ENCODE measurements at places on chromosomes 12 and 14.

GRCh38 chr12:10584415-10584814, 29.0 kb downstream of the MAGOHB start:
- DNase-seq = no peak

DNA sequence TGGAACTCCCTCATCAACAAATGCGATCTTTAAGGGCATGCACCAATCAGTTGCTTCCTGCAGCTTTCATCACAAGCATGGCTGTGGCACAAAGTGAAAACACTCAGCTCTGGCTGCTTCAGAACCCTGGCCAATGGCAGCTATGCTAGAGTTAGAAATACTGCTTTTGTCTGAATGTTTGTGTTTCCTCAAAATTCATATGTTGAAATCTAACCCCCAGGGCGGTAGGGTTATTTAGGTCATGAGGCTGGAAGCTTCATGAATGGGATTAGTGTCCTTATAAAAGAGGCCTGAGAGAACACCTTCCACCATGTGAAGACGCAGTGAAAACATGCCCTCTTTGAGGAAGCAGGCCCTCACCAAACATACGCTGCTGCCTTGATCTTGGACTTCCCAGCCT, 453.9 kb downstream of the SNAPC1 start:
- DNase-seq = no peak

GRCh38 chr14:68681256-68682011, 111.4 kb downstream of the ZFP36L1 start:
- no peak for DNase-seq

DNA sequence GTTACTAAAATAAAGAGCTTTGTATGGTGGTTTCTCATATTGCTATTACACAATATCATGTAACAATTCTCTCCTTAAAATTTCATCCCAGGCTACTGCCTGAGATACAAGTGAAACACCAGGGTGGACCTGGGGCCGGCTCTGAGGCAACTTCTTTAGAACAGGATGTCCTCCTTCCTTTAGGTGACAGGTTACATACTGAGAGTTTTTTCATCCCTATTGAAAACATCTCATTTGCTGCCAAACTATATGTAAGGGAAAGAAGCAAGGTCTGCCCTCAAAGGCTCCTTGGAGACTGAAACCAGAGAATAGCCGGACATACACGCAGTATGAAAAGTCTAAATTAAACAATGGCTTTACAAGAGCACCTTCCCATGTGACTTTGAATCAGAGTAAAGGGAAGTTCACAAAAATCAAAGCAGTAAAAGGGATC, 139.9 kb downstream of the DUSP6 start:
- DNase-seq = no peak

DNA sequence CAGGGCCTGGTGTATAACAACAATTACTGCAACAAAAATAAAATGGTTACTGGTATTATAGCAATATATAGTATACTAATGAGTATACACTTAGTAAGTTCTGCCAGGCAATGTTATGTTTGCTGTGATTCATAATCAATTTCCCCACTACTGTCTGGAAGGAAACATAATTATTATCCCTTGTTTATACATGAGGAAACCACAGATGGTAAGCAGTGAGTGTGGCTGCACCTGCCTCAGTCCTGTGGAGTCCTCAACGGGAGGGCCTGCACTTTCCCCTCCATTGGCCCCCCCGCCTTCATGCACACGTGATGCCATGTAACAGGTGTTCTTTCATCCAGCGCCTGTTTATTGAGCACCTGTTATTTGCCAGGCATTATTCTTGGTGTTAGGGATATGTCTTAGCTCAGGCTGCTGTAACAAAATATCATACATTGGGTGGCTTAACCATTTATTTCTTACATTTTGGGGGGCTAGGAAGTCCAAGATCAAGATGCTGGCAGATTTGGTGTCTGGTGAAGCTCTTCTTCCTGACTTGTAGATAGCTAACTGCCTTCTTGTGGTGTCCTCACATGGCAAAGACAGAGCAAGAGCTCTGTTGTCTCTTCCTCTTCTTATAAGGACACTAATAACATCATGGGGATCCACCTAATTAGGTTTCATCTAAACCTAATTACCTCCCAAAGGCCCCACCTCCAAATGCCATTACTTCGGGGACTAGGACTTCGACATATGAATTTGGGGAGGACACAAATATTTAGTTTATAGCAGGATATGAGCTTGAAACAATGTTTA, 59.5 kb upstream of the CHGA start:
- no peak for DNase-seq

DNA sequence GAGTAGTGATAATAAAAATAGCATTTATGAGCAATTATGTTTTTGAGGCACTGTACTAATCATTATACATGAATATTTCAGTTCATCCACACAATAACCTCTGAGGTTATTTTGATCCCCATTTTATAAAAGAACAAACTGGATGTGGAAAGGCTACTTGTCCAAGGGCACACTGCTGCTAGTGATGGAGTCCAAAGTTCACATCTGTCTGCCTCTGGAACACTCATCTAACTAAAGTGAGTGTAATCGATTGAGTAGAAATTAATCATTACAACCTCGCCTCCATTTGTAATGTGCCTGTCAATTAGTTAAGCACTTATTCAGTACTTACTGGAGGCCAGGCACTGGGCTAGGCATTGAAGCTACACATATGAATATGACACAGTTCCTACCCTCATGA, 55.4 kb downstream of the TMEM260 start:
- no peak for DNase-seq

GRCh38 chr14:73142216-73142615, 5.9 kb downstream of the PSEN1 start:
- no peak for DNase-seq

DNA sequence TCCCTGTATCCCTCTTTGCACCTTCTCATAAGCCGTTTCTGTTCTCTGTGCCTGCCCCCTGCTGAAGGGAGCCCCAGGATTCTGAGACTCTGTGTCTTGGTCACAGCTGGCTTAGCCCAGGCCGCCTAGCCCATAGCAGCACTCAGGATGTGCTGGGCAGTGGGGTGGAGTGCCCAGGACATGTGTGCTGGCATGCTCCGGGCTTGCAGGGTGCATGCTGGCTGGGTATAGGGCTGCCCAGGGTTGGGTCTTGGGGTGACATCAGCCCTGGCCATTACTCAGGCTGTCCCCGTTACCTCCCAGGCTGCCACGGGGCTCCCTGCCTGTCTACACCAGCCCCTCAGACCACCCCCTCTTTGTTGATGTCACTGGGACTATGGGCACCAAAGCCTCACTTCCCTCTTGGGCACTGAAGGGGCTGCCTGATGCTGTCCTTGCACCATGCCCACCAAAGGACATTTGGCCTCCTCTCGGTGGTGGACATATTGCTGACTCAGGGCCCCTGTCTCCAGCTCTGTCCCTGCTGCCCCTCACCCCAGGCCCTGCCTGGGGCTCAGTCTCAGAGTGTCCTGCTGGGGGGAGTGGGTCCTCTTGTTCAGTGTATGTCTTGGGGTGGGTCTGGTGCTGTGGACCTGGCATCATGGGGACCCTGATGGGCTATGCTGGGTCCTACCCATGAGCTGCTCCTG, 2.4 kb downstream of the CEP170B start:
- DNase-seq = no peak

DNA sequence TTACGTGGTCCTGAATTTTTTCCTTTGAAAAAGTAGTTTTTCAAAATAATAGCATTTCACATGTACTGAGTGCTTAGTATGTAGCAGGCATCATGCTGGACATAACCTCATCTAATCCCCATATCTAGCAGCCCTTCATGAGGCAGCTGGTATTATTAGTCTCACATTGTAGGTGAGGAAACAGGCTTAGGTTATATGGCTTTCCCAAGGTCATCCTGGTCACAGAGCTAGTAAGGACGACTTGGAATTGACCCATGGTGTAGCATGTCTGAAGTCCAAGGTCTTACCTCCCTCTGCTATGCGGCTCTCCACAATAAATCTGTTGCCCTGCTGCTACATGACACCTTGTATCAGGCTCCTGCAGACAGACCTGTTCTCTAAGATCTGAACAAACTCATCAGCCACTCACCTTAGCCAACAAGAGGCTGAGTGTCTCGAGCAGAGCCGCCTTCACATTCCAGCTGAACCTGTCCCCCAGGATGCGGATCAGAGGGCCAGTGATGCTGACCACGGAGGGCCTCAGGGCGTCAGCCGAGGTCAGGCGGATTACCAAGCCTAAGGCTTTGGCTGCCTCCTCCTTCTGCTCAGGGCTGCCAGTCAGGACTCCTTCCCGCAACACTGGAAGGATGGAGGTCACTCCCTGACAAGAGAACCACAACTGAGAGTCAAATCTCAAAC, 19.7 kb upstream of the RAB35 start:
- peak; percentile 8 for DNase-seq

DNA sequence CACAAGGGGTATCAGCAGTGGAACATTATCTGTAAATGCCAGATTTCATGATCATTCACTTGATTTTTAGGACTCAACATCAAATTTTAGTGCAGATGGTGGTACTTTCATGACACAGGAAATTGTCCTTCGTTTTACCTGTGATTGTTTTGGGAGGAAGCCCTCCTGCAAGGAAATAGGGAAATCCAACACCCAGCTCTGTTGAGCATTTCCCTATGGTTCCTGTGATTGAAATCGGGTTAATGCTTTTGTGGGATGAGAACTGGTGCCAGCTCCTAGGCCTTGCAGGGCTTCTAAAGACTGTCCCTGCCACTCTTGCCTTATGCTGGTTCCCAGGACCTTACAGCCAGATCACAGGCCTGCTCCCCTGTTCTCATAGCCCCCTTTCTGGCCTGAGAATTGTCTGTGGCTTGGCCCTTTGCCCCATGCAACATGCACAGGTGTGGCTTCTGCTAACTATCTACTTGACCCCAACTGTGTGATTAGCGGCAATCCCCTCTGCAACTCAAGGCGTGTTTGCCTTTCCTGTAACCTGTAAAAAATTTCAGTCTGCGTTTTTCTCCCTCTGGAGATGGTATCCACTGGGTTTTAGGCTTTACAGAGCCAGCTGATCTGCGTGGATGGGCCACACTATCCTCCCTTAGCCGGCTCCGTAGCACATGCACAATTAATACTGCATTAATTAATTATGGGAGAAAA, 112.5 kb downstream of the ETV6 start:
- DNase-seq = no peak

- DNase-seq = no peak
These were observed 6.1 kb downstream of the ASB8 start for GRCh38 chr12:48151103-48151771.

DNA sequence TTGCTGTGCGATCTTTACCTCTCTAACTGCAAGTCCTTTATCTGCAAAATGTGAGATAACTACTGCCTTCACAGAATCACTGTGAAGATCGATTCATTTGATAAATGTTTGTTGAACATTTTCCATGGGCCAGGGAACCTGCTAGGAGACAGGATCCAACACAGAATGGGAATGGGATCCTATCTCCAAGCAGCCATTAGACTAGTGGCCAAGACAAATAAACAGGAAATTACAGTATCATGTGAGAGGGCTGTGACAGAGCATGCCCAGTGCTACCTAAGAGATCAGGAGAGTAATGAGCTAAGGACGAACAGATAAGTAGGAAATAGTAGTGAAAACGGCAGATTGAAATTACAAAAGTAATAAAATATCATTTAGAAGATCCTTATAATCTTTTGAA, 105.7 kb downstream of the GRIN2B start:
- no peak for DNase-seq

GRCh38 chr12:128829861-128830504, 6.2 kb upstream of the SLC15A4 start:
- DNase-seq = no peak

DNA sequence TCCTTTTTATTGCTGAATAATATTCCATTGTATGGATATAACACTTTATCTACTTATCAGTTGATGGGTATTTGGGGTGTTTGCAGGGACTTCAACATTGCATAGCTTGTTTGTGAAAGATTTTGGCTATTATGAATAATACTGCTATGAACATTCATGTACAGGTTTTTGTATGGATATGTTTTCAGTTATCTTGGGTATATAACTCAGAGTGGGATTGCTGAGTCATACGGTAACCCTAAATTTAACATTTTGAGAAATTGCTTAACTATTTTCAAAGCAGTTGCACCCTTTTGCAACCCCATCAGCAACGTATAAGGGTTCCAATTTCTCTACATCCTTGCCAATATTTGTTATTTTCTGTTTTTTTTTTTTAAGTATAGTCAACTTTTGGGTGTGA, 27.3 kb upstream of the HELB start:
- DNase-seq = no peak

DNA sequence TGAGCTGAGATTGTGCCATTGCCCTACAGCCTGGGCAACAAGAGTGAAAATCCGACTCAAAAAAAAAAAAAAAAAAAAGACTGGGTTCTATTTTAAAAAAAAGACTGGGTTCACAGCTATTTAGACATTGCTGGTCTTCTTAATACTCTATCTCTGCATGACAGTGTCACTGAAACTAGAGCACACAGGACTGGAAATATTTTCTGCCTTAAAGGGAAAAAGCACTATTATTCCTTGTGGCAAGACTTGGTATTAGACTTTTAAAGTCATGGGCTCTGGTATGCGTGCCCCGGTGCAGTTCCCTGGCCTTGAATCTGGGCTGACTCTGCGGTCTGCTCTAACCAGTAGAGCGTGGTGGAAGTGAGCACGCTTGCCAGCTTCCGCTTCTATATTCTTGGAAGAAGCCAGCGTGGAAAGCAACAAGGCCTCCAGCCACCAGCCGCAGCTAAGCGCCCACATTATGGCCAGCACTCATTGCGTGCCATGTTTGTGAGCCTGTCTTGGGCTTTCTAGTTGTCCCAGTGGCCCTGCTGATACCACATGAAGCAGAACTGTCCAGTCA, 31.3 kb downstream of the PRKAB1 start:
- no peak for DNase-seq

DNA sequence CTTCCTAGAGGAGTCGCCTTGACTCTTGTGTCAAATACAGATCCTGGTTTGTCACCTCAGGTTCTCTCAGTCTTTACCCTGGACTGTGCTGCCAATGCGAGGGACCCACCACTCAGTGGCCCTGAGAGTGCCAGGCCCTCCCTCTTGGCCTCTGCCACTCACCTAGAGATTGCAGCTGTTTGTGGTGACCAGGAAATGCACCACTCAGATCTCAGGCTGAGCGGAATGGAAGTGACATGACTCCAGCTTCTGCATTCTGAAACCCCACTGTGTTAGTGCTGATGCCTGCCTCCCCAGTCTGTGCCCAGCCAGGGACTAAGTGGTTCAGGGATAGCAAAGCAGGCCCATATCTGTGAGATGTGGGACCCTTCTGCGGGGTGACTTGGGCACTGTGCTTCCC, 27.8 kb upstream of the NEDD1 start:
- DNase-seq = no peak

- no peak for DNase-seq
These were observed 164.5 kb downstream of the TMTC3 start for GRCh38 chr12:88306471-88307069.

GRCh38 chr12:112419297-112420133, 768 bp downstream of the PTPN11 start:
- peak; percentile 56 for DNase-seq

- DNase-seq = no peak
These were observed 345 bp downstream of the ASPG start for GRCh38 chr14:104085889-104086201.

- no peak for DNase-seq
These were observed 50.1 kb downstream of the PHLDA1 start for GRCh38 chr12:75981247-75982168.

- DNase-seq = no peak
These were observed 2.9 kb downstream of the SERPINA6 start for GRCh38 chr14:94320243-94320642.

Data from left hindlimb (tissue), 1 donor.